Right renal pelvis (tissue), 4 donors: ENCODE measurements at places on chromosomes 12 and 14.

GRCh38 chr12:104049903-104050356 is at the start of gene GLT8D2:
Gene GLT8D2, minus strand, starts transcription at chr12:104050187. Its CDS starts 30,539 bp downstream, at chr12:104019648.
- DNase-seq = peak; percentile 36

- no peak for DNase-seq
These were observed 173.5 kb downstream of the ANO6 start for GRCh38 chr12:45389426-45389825.

DNA sequence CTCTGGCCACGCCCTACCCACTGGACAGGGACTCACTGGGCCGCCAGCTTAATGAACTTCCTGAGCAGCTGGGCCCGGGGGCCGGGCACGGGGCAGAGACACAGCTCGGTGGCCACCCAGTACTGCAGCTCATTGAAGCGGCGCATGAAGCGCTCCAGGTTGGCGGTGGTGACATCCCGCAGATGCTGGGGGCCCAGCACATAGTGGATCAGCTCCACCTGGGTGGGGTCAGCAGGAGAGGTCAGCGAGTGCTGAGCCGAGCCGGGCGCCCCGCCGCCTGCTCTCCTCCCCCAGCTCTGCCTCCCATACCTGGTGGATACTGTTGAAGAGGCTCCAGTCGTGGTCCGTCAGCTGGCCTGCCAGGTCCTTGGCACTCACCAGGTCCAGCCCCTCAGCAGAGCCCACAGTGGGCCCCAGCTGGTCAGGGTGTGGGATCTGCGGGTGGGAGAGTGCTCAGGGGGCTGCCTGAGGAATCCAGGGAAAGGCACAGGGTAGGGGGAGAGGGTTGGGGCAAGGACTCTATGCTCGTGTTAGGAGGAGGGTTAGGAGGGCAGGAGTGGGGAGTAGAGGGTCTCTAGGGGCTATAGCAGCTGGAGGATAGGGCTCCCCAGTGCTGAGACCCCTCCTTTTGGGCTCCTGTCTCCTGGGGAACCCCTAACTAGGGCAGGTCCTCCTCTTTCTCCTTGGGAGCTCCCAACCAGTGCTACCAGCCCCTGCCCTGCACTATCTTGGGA is 15.5 kb upstream of the ENDOU start:
- no peak for DNase-seq

DNA sequence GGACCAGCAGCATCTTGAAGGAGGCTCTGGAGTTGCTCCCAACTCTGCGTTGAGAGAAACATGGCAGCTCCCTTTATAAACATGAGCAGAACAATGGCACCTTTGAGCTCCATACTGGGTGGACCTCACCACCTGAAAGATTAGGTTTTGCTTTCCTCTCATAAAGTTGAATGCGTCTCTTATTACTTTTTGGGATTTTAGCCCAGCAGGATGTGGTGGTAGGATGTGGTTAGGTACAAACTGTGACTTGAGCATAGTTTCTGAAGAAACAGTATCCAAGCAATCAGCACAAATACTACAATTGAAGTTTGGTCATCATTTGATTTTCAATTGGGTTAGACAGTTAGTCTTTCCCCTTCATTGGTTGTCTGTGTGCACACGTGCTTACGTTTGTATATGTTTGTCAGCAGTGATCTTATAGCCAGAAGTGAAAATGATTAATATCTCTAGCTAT is at the start of gene PRR4:
Gene PRR4, minus strand, starts transcription at position 51 of the 454 bp plus-strand sequence. Its CDS starts 38 bp downstream, at position 13.
- DNase-seq = no peak

DNA sequence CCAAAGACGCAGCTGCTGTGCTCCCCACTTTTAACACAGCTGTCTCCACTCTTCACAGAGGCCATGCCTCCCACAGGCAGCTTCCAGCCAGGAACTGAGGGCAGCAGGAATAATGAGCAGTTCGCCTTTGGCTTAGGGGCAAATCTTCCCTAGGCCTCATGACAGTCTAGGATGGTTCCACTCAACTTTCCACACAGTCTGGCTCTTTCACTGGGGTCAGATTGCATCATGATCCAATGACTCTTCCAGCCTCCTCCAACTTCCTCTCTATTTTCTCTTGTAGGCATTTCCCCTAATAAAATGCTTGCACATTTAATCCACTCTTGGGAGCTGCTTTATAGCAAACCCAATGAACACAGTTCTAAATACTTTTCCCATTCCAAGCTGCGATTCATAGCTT is 271.6 kb upstream of the ATP2B1 start:
- no peak for DNase-seq

- DNase-seq = no peak
These were observed 42.7 kb upstream of the TBPL2 start for GRCh38 chr14:55482936-55483605.

DNA sequence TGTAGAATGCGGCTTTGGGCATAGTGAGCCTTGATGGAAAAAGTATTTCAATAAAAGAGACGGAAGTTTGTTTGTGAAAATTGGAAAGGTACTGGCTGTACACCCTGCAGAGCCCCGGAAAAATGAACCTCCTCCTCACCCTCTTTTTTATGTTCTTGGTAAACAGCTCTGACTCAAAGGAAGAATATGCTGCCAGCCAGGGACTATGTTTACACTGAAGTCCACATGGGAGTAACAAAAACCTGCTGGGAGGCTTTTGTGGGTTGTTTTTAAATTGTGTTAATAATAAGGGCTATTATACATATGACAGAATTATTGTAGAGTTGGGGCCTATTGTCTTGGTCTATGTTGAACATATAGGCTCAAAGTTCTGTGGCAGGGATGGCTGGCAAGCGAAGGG is 70.7 kb downstream of the TTC8 start:
- DNase-seq = no peak

- no peak for DNase-seq
These were observed 24.3 kb upstream of the RCOR1 start for GRCh38 chr14:102568115-102568614.
